ENCODE measurements at places on chromosomes 3 and 15. TPM values are rescaled to one million over a fixed set of nuclear protein-coding genes. Genes with fewer than 3 reads are reported as not detected.

Gene CA12
- polyA plus RNA-seq, result 87.1 TPM

Gene GAP43
- 21.3 TPM for polyA plus RNA-seq

Gene GOLGA6L7
- polyA plus RNA-seq, result not detected

Gene TMEM40
- not detected for polyA plus RNA-seq

Gene UBAP1L
- polyA plus RNA-seq, result 2.7 TPM

Gene ACTC1
- 2.6 TPM for polyA plus RNA-seq

Gene GRAMD1C
- 20.1 TPM for polyA plus RNA-seq

Gene MYO9A
- 35.3 TPM for polyA plus RNA-seq

Gene EXOG
- 16.2 TPM for polyA plus RNA-seq

Gene GNAT1
- not detected for polyA plus RNA-seq

Gene ITIH1
- polyA plus RNA-seq, result not detected

Gene FAM81A
- polyA plus RNA-seq, result 9.7 TPM

Gene MKRN3
- polyA plus RNA-seq, result 14.7 TPM
